Esophagus squamous epithelium (tissue), 5 donors: ENCODE measurements at places on chromosomes 3 and 15. TPM values are rescaled to one million over a fixed set of nuclear protein-coding genes. Genes with fewer than 3 reads are reported as not detected.

DNA sequence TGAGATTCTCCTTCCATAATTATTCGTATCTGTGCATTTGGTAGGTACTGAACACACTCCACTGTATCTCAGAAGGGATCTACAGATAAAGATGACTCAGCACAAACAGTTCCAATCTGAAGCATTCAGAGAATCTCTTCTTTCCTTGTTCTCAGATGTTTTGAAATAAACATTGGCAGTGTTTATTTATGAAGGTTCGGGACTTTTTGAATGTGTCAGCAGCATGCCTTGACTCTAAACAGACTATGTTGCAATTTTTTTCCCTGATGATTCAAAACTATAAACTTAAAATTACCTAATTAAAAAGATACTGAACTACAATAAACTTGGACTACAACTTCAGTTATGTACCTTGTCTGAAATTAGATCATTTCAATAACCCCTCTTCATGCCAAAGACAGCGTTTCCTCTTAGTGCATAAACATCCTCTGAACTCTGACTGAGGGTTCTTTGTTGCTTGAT is 612.9 kb upstream of the TBL1XR1 start:
- peak overlapping the region; percentile 13 for H3K27ac ChIP-seq
- no peak overlapping the region for H3K4me3 ChIP-seq
- peaks cover 8% of the 10 kb centered on the region for H3K4me1 ChIP-seq
- no peaks in the 10 kb centered on the region for H3K27me3 ChIP-seq

DNA sequence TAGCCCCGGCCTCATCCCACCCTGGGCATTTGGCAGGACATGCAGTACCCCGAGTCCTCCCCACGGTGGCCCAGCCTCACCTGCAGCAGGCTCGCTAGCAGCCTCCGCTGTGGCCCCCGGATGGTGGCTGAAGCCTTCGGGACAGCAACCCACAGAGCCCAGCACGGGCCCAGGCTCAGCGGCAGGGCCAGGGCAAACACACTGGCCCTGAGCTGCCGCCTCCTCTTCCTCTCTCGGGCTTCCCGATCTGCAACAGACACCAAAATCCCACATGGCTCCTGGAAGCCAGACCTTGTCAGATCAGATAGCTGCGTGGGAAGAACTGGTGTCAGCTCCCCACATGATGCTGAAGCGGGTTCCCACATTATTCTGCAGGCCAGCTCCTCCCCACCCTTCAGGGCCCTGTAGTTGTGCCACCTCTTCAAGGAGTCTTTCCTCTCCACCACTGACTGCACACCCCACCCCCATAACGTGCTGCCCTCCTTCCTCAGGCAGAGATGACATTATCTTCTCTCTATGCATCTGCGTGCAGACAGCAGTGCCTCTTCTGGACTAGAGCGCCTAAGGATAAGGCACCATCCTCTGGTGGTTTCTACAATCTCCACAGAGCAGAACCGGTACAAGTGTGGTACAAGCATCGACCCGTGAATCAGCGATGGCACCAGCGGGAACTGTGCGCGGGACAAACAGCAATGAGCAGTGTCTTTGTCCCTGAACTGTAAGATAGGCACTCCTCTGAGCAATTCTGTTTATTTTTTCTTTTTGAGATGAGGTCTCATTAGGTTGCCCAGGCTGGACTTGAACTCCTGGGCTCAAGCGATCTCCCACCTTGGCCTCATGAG is 9.5 kb downstream of the TMEM44 start:
- H3K27me3 ChIP-seq, result no peaks in the 10 kb centered on the region
- H3K36me3 ChIP-seq, result no peaks in the 10 kb centered on the region
- no peak for DNase-seq
- no peaks in the 10 kb centered on the region for H3K4me1 ChIP-seq
- no peak overlapping the region for H3K4me3 ChIP-seq

DNA sequence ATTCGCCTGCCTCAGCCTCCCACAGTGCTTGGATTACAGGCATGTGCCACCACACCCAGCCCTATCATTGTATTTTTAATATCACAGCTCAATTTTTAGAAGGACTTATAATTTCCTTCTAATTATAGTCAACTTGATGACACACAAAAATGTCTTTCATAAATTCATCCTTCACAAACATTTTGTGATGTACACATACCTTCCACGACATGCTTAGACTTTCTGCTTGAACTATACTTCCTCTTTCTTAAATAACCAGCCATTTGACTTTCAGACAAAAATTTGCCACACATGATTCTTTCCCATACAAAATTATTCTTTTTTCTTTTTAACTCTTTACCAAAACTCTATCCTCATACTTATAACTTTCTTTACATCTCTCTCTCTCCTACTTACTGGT is 48.4 kb upstream of the CCK start:
- H3K36me3 ChIP-seq, result no peaks in the 10 kb centered on the region
- no peaks in the 10 kb centered on the region for H3K27me3 ChIP-seq
- H3K4me1 ChIP-seq, result no peaks in the 10 kb centered on the region
- no peak for DNase-seq
- no peak overlapping the region for H3K4me3 ChIP-seq
- H3K27ac ChIP-seq, result no peak overlapping the region

DNA sequence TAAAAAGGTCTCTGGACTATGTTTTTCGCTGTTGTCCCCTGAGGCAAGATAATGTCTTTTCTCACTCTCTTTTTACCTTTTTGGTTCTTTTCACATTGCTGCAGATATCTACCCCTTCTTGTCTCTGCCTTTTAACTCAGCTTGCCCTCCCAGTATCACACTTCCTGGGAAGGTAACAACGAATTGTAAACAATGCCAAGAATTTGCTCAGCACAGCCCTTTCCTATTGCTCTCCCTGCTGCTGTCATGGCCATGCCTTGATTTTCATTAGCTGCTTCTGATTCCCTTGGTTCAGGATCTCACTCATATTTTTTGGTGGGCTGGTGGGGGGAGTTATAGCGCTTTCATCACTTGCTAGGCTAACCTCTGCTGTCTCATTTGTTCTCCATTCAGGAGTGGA is 123.1 kb upstream of the DPH6 start:
- H3K4me3 ChIP-seq, result no peak overlapping the region
- H3K4me1 ChIP-seq, result no peaks in the 10 kb centered on the region
- no peaks in the 10 kb centered on the region for H3K27me3 ChIP-seq
- no peak for DNase-seq
- no peak overlapping the region for H3K27ac ChIP-seq

Gene TRIP4
- 12.8 TPM for total RNA-seq

Gene ASB14
- total RNA-seq, result not detected

- H3K36me3 ChIP-seq, result no peaks in the 10 kb centered on the region
- H3K27ac ChIP-seq, result no peak overlapping the region
- no peak overlapping the region for H3K4me3 ChIP-seq
These were observed 54.7 kb downstream of the FOXP1 start for GRCh38 chr3:71528816-71529215.

DNA sequence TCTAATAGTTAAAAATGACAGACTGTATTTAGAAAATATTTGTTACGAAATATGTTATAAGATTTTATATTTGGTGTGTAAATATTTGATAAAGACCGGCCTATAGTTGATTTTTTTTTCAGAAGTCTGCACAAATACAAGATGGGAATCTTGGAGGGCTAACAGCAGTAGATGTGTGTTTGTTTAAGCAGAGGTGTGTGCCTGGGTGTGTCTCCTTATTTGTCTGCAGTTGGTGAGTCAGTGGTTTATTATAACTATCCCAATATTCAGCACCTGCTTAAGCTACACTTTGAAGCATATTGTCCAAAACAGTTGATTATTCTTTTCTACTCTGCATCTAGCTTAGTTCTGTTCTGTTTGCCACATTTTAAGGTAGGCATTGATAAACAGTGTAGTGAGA is 12.4 kb downstream of the GLCE start:
- no peaks in the 10 kb centered on the region for H3K27me3 ChIP-seq
- no peak overlapping the region for H3K4me3 ChIP-seq
- H3K27ac ChIP-seq, result no peak overlapping the region

DNA sequence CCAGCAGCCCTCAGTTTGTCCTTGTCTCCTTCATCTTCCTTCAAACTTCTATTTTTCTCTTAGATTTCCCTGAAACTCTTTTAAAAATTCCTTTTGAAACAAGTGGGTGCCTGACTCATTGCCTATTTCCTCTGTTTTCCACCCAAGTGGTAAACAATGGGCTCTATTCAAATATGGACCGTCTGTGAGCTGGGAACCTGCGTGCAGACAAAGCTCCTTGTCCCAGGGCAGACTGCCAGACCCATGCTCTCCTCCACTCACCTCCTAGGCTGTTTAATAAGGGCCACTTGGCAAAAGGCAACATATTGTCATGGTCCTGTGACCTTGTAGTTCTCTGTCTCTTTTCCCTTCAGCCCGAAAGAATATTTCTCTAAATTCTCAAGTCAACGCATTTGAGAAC is 332.7 kb upstream of the THBS1 start:
- H3K4me1 ChIP-seq, result no peaks in the 10 kb centered on the region
- H3K27ac ChIP-seq, result no peak overlapping the region
- DNase-seq, result no peak
- no peak overlapping the region for H3K4me3 ChIP-seq
- H3K27me3 ChIP-seq, result no peaks in the 10 kb centered on the region
